Activated naive CD4-positive, alpha-beta T cell (primary cell): ENCODE measurements at places on chromosomes 13 and 19.

GRCh38 chr19:28920269-28921066 is 292.5 kb downstream of the UQCRFS1 start:
- no peak for DNase-seq

GRCh38 chr19:45152504-45153338 is 8.1 kb downstream of the NKPD1 start:
- peak; percentile 11 for DNase-seq

DNA sequence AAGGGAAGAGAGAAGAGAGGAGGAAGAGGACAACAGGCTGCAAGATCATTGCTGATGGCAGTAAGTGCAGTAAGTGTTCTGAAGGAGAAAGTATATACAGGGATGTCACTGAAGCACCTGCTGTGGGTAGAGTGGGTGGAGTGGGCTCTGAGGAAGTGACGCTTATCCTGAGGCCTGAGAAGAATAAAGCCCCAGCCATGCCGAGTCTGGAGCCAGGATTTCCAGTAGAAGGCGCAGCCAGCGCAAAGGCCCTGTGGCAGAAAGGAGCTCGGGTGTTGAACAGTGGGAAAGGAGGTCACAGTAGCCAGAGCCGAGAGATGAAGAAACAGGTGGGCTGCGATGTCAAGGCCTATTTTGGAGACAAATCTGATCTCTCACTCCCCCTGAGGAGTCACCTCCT is 31.8 kb upstream of the ADGRE5 start:
- no peak for DNase-seq

DNA sequence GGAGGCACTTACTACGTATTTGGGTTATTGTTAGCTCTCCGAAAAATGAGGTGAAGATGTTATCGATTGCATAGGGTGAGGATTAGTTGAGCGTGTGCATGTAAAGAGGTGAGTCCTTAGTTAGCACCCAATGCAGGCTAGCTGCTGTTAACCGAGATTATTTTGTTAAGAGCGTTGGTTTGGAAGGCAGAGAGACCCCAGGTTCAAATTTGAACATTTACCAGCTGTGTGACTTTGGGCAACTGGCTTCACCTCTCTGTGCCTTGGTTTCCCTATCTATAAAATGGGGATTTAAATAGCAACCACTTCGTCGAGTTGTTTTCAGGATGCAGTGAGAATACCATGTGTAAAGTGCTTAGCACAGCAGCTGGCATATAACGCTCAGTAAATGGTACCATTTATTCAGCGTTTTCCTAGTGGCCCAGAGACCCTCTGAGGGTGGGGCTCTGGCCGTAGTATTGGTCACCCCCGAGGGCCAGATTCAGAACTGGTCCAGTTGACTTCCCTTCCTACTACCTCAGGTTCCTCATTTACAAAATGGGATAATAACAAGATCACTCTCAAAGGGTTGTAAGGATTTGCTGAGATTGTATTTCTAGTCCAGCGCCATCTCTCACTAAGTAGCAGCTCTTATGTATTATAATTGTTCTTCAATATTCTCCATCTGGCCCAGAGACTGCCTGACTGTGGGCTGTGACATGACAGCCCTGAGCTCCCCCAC is 887 bp downstream of the SIPA1L3 start:
- DNase-seq: no peak

GRCh38 chr13:26469602-26470001 is 87.9 kb upstream of the WASF3 start:
- no peak for DNase-seq

DNA sequence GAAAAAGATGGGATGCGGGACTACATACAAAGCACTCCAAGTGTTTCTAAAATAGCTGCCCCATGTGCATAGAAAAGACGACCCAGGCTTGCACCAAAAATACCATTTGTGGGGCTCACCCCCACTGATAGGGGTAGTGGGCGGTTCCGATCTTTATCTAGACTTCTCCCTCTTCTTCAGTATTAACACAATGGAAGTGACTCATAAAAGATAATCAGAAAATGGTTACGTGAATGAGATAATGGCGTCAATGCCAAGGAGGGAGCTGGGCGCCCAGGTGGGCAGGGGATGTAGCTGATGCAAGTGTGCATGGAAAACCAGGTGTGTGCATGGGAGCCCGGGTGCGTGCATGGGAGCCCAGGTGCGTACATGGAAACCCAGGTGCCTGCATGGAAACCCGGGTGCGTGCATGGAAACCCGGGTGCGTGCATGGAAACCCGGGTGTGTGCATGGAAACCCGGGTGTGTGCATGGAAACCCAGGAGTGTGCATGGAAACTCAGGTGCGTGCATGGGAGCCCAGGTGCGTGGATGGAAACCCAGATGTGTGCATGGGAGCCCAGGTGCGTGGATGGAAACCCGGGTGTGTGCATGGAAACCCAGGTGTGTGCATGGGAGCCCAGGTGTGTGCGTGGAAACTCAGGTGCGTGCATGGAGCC is 32.7 kb downstream of the LAMP1 start:
- DNase-seq: no peak

DNA sequence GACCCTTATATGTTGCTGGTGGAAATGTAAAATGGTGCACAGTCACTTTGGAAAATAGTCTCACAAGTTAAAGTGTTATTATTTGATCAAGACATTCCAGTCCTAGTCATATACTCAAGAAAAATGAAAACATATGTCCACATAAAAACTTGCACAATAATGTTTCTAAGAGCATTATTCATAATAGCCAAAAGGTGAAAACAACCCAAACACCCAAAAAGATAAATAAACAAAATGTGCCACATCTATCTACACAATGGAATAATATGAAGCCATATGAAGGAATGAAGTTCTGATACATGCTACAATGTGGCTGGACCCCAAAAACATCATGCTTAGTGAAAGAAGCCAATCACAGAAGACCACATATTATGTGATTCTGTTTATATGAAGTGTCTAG is 14.4 kb upstream of the AKAP8 start:
- no peak for DNase-seq

DNA sequence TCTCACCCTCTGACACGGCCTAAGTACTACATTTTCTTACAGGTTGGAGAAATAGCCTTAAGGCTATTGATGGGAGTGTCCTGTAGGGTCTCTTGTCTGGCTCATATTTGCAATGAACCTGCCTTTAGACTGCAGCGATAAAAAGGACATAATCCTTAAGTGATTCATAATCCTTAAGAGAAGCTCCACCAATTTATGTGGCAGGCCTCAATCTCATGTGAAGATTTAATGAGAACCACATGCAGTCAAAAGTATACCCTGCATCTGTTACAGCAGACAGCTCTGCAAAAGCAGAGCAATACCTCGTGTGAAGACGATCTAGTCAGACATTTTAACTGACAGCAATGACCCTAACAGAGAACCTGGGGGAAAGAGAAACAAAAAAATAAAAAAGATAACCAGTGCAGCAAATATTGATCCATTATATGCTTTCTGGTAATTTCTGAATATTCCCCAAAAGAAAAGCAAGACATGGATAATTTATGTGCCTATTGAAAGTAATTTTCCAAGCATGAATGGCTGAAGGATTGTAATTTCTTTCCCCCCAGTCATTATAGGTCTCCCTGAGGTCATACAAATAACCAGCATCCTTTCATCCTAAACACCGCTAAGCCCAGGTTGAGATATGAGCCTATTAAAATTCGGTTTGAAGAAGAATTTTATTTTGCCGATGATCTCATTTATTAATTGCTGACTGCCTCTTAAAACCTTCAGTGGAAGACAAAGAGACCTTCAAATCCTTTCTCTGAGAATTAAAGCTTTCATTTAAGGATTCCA is 321.8 kb upstream of the NBEA start:
- DNase-seq: no peak

DNA sequence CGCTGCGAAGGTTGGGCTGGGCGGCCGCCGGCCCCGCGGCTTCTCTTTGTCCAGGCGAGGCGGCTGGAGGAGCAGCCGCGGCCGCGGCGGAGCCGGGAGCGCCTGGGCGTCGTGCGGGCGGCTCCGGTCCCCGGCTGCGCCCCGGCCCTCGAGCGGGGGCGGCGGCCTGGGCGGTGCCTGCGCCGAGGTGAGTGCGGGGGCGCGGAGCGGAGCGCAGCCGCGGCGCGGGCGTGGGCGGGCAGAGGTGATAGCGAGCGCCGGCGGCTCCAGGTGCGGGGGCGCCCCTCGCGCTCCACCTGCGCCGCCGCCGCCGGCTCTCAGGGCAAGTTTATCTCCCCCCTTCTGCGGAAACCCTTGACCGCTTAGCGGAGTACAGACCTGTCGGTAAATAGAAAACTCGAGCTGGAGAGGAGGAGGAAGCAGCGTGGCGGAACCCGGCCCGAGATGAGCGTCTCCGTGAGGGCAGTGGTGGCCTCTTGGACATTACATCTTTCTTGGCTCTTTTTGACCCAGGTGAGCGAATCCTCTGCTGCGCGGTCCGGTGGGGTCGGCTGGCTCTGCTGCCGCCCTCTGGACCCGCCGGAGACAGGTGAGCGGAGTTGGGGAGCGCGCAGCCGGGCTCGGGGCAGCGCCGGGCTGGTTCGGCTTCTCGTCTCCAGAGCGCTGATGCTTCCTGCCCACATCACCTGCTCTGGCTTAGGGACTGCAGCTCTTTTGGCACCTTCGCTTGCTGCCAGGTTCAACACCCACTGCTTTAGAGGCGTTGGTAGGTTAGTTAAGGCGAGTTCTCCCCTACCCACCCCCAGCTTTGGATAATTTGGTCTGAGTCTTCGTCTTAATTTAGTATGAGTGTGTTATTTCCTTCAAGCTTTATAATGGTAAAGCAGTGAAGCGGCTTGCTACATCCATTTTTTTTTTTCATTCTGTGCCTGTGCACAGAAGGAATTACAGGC is at the start of gene MTUS2:
TSS of gene MTUS2 (plus strand) at position 241 of the 953 bp plus-strand sequence.
- DNase-seq: no peak

GRCh38 chr19:39106194-39106593 is 19.4 kb upstream of the PAK4 start:
- no peak for DNase-seq

DNA sequence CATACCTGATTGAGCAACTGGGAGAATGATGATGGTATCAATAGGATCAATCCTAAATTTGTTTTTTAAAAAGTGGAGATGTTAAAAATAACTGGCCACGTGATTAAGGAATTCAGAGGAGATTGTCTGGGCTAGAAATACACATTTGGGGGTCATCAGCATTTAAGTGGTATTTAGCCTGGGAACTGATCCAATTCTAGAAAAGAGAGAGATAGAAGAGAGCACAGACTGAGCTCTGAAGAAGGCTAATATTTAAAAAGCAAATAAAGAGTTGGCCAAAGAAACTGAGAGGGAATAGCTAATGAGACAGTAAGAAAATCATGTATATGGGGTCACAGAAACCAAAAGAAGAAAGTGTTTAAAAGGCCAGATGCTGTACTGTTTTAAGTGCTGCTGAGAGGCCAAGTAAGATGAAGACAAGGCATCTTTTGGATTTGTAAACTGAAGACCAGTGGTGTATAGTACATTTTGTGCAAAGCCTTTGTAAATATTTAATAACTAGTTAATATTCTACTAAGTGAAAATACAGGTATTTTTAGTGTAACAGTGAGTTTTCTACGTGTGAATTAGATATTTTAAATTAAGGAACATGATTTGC is 40.2 kb downstream of the UBL3 start:
- DNase-seq: no peak

DNA sequence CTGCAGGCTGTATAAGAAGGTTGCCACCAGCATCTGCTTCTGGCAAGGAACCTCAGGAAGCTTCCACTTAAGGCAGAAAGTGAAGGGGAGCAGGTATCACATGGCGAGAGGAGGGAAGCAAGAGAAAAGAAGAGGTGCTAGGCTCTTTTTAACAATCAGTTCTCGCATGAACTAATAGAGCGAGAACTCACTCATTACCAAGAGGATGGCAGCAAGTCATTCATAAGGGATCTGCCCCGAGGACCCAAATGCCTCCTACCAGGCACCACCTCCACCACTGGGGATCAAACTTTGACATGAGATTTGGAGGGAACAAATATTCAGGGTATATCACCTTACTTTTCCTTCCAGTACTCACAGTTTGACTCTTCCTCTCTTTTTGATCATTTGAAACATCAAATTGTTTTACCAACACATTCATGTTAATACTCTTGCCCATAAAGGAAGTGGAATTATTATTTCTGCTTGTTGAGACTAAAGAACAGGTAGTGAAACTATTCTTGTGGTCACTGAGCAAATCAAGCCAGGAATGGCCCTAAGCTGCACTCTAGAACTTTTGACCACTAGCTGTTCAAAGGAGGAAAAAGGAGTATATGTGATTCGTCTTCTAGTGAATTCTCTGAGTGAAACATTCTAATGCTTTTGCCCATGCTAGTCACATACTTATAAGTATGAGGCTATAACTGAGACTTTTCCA is 45.0 kb downstream of the LACC1 start:
- no peak for DNase-seq

- DNase-seq: no peak
Measured at GRCh38 chr19:41355802-41356201, 2.1 kb upstream of the TGFB1 start.

DNA sequence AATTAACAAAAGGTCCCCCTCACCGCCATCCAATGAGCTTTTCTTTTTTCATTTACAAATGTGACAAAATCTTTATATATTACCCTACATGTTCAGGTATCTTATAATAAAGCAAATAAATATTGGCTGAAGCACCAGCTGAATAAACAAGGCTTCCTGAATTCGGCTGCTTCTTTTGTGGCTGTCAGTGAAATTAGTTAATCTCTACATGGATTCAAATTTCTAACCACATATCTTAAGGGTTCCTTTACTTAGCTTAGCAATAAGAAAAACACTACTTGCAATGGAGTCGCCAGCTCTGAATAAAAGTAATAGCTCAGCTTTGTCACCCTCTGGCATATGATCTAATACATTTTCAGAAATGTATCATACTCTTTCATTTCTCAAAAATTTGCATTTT is 104.3 kb downstream of the CCNA1 start:
- no peak for DNase-seq

GRCh38 chr19:5587661-5588060 is 19.9 kb upstream of the TINCR start:
- DNase-seq: no peak

DNA sequence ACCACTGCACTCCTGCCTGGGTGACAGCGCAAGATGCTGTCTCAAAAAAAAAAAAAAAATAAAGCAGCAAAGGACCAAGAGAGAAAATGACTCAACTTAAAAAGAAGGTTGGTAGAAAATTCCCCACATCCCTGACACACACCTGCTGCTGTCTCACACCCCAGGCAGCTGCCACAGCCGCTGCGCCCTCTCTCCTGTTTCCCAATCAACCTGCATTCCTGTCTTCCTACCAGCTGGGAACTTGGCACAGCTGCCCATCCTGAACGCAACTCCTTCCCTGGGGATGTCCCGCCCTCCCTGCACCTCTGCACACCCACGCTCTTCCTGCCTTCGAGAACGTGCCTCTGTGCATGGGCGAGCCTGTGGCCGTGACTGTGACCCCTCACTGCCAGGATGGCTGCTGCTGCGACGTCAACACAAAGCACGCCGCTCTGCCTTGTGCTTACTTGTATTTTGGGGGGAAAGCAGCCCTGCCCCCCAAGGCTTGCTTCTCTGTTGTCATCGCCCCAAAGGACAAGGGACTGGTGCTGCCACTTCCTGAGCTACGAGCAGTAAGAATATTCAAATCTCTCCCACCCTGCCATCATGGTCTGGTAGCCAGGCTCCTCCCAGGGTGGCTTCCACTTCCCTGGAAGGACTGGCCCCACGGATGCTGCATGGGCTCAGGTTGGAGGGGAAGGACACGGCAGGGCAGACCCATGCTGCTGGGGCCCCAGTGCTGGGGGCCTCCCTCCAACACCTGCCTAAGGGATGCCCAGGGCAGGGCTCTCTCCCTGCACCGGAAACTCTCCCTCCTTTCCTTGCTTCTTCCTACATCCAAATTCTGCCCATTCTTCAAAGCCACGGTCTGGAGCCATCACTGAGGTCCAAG is 20.7 kb downstream of the SH3GL1 start:
- no peak for DNase-seq
